Sigmoid colon (tissue), 7 donors: ENCODE measurements at places on chromosomes 6 and 20. TPM values are rescaled to one million over a fixed set of nuclear protein-coding genes. Genes with fewer than 3 reads are reported as not detected.
A peak's percentile ranks its signal among the peaks of the same experiment; 100 is the strongest.

COX7A2 gene
- 2,470 TPM for polyA plus RNA-seq

DNAH8 gene
- not detected for polyA plus RNA-seq

- no peaks in the 10 kb centered on the region for H3K4me1 ChIP-seq
- no peaks in the 10 kb centered on the region for H3K36me3 ChIP-seq
- no peak overlapping the region for H3K27ac ChIP-seq
- no peak for DNase-seq
- no peaks in the 10 kb centered on the region for H3K27me3 ChIP-seq
- H3K4me3 ChIP-seq = no peak overlapping the region
These were observed 81.7 kb downstream of the COL9A1 start for GRCh38 chr6:70221025-70221714.

DNA sequence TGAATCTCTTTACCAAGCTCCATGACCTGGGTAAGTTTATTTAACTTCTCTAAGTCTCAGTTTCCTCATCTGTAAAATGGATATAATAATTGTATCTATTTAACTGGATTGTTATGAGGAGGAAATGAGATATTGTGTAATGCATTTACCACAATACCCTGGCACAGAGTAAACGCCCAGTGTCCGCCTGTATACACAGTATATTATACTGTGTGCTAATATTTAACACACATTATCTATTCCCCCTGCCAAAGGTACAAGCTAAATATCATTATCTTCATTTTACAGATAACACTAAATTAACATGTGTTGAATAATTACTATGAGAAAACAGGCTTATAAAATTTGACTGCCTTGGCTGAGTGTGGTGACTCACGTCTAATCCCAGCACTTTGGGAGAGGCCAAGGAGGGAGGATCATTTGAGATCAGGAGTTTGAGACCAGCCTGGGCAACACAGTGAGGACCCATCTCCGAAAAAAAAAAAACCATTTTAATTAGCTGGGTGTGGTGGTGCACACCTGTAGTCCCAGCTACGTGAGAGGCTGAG, 38.7 kb upstream of the TNFRSF21 start:
- H3K4me1 ChIP-seq = no peaks in the 10 kb centered on the region
- H3K27ac ChIP-seq = no peak overlapping the region
- H3K4me3 ChIP-seq = no peak overlapping the region
- no peak for DNase-seq

- H3K4me1 ChIP-seq = peaks cover 18% of the 10 kb centered on the region
- peak overlapping the region; percentile 9 for H3K27ac ChIP-seq
- DNase-seq = no peak
- no peak overlapping the region for H3K4me3 ChIP-seq
- H3K36me3 ChIP-seq = peaks cover 7% of the 10 kb centered on the region
- no peaks in the 10 kb centered on the region for H3K27me3 ChIP-seq
These were observed 41.5 kb downstream of the SH3BGRL2 start for GRCh38 chr6:79672631-79673111.

DNA sequence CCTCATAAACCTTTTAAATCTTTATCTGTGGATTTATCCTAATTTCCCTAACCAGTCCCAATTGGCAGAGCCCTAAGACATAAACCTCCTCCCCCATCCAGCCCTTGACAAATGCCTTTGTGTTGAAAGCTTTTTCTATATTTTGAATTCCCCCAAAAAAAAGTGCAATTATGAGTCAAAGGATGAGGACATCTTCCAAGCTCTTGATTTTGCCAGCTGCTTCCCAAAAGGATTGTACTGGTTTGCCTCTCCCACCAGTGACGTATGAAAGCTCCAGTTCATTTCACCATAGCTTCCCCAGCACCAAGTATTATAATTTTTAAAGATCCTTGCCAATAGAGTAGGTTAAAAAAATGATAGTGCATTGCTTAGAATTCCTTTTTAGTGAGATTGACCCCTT, 38.9 kb downstream of the SIRPA start:
- no peaks in the 10 kb centered on the region for H3K4me1 ChIP-seq
- peaks cover 21% of the 10 kb centered on the region for H3K36me3 ChIP-seq
- H3K4me3 ChIP-seq = no peak overlapping the region
- no peaks in the 10 kb centered on the region for H3K27me3 ChIP-seq
- no peak for DNase-seq
